Esophagus muscularis mucosa (tissue), 4 donors: ENCODE measurements at places on chromosomes 16 and 17. TPM values are rescaled to one million over a fixed set of nuclear protein-coding genes. Genes with fewer than 3 reads are reported as not detected.

Gene ACSM2B
- total RNA-seq: not detected

DNA sequence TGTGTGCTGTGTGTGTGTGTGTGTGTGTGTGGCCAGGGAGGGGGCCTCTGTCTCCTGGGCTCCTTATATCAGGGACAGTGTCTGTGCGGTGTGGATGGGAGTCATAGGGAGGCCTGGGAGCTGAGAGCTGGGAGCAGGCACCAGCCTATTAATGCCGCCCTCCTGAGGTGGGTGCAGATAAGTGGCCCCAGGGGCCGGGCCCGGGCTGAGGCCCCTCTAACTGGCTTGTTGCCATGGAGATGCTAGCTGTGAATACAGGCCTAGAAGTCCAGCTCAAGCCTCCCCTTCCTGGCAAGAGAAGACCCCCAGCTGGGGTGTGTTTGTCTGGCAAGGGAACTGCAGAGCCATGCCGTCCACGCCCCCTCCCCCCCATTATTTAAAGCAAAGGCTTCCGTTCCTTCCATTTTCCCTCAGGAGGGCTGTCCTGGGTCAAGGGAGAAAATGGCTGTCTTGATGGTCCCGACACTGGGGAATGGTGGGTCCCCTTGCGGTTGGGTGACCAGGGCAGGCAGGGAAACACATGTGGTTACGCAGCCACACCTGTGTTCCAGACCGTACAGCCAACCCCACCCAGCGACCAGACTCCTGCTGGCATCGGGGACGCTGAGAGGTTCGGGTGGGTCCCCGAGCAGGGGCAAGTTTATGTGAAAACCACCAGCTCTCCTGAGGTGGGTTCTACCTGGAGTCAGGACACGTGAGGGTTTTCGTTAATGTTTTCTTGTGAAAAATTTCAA, 141.1 kb downstream of the MRM1 start:
- no peak overlapping the region for H3K4me3 ChIP-seq
- no peak overlapping the region for H3K27ac ChIP-seq
- H3K27me3 ChIP-seq: peaks cover 40% of the 10 kb centered on the region
- no peak for DNase-seq
- no peaks in the 10 kb centered on the region for H3K4me1 ChIP-seq

DNA sequence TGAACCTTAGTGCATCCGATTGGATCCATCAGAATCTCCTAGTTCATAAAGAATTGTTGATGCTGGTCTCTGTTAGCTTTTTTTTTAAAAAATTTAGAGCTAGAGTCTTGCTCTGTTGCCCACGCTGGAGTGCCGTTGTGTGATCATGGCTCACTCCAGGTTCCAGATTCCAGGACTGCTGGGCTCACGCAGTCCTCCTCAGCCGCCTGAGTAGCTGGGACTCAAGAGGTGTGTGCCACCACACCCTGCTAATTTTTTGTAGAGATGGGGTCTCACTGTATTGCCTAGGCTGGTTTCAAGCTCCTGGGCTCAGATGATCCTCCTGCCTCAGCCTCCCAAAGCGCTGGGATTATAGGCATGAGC, 8.0 kb downstream of the TCF25 start:
- H3K27ac ChIP-seq: no peak overlapping the region
- no peak overlapping the region for H3K4me3 ChIP-seq
- H3K27me3 ChIP-seq: no peaks in the 10 kb centered on the region

GRCh38 chr17:49633762-49634484, 44.0 kb downstream of the SPOP start:
- peak overlapping the region; percentile 87 for H3K27ac ChIP-seq
- DNase-seq: no peak
- H3K27me3 ChIP-seq: no peaks in the 10 kb centered on the region

DNA sequence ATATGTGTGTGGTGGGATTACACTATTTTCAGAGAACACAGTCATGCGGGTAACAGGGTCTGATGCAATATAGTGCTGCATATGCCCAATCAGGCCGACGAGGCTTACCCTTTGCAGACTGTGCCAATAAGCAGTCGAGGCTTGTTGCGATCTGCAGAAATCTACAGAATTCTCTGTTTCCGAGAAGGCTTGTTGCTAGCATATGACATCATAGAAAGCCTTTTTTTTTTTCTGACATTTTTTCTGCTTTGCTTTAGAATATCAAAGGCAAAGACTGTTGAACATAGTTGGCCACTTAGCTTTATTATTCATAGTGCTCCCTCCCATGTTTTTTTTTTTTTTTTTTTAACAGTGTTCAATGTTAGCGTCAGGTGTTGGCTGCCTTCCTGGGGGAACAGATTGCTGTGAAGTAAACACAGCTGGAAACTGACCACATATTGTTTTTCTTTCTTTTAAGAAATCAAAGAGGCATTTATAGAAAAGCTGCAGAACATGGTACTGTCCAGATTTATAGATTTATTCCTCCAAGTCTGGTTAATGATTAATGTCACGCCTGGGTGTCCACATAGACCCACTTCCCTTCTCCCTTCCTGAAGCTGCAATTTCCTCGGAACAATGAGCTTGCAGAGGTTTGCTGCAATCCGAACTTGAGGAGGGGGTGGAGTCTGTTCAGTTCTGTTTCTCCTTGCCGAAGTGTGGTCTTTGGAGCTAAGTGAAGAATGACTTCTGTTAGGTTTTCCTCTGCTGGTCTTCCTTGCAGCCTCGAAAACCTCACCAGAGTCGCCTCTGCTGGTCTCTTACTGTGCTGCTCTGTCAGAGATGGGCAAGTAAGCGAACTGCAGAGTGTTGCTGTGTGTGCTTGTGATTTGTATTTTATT, 87.3 kb downstream of the MAP2K6 start:
- no peaks in the 10 kb centered on the region for H3K27me3 ChIP-seq
- H3K4me1 ChIP-seq: peaks cover 32% of the 10 kb centered on the region
- H3K36me3 ChIP-seq: no peaks in the 10 kb centered on the region
- peak overlapping the region; percentile 38 for H3K27ac ChIP-seq

DNA sequence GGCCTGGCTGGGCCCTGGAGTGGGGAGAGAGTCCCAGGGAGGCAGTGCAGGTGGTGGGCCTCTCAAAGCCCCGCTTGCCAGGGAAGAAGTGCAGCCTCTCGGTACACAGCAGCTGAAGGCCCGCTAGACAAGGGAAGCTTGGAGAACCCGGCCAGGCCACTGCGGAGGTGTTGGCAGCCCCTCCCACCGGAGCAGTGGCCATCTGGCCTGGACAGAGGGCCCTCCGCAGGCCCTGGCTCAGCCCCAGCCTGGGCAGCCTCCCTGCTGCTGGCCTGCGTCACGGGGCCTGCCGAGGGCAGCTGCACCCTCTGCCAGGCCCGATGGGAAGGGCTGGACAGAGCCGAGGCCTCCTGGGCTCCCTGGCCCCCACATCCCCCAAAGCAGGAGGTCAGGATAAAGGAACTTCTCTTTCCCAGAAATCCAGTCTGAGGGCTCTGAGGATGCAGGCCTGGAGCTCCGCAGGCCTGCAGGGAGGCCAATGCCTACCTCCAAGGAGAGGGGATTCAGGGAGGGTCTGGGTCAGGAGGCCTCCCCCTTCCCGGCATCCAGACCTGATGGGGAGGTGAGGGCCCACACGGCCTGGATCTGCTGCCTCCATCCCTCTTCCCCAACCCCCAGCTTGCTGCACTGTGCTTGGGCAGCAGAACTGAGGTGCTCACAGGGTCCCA, 4.3 kb downstream of the SPPL2C start:
- no peaks in the 10 kb centered on the region for H3K36me3 ChIP-seq
- no peak overlapping the region for H3K27ac ChIP-seq
- DNase-seq: no peak

Gene GPR139
- total RNA-seq: not detected
